Right hindlimb (tissue), 1 donor: ENCODE measurements at places on chromosomes 2 and 18.

GRCh38 chr2:2798337-2798736, 467.3 kb upstream of the MYT1L start:
- DNase-seq = no peak

DNA sequence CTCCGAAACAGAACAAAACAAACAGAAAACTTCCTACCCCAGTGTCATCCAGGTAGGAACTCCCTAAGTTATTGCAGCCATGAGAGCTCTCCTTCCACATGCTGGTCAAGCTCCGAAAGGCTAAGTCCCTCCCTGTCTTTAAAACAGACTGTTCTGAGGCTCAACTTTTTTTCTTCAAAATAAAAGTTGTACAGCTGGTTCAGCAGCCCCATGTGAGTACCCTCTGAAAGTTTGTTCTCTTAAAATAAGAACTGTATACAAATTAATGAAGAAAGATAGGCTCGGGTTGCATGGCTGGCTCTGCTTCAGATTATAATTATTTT, at the start of gene PDE1A:
TSS of gene PDE1A (minus strand) at position 119 of the 323 bp plus-strand sequence.
- no peak for DNase-seq

- no peak for DNase-seq
These were observed 153.8 kb downstream of the AQP4 start for GRCh38 chr18:26711756-26712155.

- no peak for DNase-seq
These were observed 15.5 kb downstream of the NFE2L2 start for GRCh38 chr2:177249038-177249437.

- DNase-seq = no peak
These were observed 44.5 kb downstream of the RPE start for GRCh38 chr2:210046851-210047500.

DNA sequence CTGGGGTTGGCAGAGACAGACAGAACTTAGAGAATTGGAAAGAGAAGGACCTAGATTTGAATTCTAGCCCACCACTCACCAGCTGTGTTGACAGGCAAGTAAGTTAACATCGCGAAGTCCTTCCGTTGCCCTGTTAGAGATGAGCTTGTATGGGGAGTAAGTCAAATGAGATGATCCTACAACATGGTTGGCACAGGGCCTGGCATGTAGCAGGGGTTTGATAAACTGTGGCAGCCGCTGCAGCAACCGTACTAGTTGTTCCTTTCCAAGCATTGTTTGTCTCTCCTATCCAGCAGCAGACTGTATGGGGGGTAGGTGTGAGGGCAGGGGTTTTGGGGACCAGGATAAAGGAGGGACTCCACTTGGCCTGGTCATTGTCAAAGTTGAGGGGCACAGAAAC, 16.0 kb downstream of the TET3 start:
- DNase-seq = no peak
